Tongue (tissue), 3 donors: ENCODE measurements at places on chromosomes 4 and X. TPM values are rescaled to one million over a fixed set of nuclear protein-coding genes. Genes with fewer than 3 reads are reported as not detected.

GRCh38 chr4:137531168-137531985 lies 917 bp downstream of the PCDH18 start:
- peak; percentile 85 for DNase-seq

GRCh38 chr4:108030332-108030731 lies 40.6 kb downstream of the HADH start:
- peak; percentile 82 for DNase-seq

- DNase-seq, result no peak
Measured at GRCh38 chrX:148728901-148729300, 228.5 kb downstream of the AFF2 start.

The DSPP gene
- not detected for total RNA-seq

DNA sequence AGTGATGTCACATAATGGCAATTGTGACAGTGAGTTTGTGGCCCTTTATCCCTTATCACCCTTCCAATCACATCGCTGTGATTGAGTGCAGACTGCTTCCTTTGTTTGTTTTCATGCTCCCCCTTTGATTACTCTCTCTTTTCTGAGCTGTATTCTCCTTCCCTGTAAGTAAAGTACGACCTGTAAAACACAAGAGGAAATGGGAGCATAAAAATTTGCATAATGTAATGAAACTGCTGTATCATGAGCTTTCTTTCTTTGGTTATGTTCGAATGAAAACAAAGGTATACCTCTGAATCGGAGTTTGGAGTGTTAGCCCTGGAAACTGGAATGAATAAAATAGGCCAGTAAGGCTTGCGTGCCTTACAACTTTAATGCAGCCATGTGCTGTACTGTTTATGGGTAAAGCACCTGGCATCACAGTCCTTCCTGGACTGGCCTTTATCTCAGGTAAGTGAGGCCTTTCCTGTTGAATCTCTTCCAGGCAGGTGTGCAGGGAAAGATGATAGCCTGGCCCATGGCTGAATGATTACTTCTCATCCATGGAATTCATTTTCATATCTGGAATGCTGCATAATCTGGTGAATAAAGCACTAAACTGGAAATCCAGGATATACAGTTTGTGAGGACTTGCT lies 26.6 kb upstream of the HS3ST1 start:
- no peak for DNase-seq

- DNase-seq, result no peak
Measured at GRCh38 chrX:139967300-139967699, 2.0 kb upstream of the CXorf66 start.

The EMD gene
- 23.1 TPM for total RNA-seq

DNA sequence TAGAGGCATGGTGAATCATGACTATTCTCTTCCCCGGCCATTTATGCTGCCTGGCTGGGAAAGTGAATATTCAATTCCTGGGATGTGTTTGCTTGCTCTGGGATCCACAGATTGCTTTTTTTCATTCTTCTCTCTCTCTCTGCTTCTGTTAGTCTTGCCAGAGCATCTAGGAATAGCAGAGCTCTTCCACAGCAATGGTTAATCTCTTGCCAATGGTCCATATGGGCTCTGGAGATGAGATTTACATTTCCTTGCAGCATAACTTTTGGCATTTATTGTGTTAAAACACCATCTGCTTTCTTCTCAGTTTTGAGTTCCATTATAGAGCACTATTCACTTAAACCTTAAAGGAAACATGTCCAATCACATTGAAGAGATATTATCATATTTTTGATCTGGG lies 59.2 kb upstream of the GUCY1A1 start:
- no peak for DNase-seq

DNA sequence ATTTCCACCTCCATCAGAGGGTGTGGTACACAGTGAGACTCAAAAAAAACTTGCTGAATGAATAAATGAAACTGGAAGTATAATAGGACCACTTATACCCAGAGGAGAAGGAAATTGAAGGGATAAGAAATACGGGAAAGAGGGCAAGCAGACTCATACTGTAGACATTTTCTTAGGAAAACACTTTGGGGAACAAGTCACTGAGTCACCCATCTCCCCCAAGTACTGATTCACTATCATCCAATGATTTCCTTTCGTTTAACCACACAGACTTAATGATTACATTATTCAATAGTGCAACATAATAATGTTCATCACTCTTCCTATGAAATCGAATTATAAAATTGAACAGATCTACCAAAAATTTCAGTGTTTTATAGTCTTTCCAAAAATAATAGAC lies 97.1 kb downstream of the LDB2 start:
- no peak for DNase-seq

DNA sequence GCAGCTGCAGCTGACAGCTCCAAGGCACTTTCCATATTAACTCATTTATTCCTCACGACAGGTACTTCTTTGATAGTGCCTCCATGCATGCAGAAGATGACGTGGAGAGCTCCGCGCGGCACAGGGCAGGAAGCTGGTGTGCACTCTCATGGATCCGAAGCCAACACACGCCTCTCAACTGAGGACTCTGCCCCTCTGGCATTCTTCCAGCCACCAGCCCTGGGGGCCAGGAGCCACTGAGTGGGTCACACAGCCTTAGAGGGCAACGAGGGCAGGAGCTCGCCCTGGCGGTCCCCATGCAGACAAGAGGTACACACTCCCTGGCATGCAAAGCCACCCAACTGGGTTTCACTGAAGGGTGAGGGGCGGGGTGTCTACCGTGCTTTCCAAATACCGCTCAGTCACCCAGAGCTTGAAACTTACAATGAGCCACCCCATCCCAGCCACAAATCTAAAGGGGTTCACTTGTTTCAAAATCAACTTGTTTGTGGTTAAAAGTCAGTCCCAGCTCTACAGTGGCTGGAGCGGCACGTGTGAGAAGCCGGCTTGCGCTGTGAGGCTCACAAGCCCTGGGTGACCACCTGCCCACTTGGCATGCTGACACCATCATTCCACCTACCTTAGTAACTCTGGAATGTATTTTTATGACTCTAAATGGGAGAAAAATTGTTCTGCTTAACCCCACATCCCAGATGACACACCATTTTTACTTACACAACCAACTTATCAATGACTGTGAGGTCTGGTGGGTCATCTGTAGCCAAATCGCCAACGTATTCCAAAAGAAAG lies 16.2 kb downstream of the NOP14 start:
- no peak for DNase-seq

DNA sequence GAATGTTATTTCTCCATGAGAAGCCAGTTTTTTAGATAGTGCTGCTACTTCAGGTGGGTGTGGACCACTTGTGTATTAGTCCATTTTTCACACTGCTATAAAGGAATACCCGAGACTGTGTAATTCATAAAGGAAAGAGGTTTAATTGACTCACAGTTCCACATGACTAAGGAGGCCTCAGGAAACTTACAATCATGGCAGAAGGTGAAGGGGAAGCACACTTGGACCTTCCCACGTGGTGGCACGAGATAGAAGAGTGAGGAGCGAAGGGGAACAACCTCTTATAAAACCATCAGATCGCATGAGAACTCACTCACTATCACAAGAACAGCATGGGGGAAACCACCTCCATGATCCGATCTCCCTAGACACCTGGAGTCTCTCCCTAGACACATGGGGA lies 3.4 kb upstream of the PPID start:
- no peak for DNase-seq

The PHKA1 gene
- total RNA-seq, result 16.6 TPM

DNA sequence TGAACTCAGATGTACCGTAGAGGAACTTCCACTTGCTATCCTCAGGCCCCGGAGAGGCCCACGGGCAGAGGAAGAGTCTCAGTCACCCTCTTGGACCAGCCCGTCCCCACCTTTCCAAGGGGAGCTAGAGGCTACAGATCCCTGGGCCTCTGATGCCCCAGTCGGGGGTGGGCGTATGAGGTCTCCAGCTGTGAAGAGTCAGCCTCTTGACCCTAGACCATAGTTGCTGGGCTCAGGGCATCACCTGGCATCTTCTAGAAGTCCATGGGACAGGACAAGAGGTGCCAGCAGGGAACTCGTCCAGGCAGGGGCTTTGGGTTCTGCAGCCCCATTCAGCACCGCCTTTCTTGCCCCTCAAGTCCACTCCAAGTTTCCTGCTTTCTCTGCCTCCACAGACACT lies 11.6 kb downstream of the SASH3 start:
- no peak for DNase-seq

The ETNPPL gene
- not detected for total RNA-seq

The CYP2U1 gene
- total RNA-seq, result 8.8 TPM

- peak; percentile 50 for DNase-seq
Measured at GRCh38 chr4:125750828-125751466, 436.2 kb downstream of the FAT4 start.

- DNase-seq, result peak; percentile 33
Measured at GRCh38 chrX:80578517-80579105, 158.4 kb downstream of the TENT5D start.

- peak; percentile 69 for DNase-seq
Measured at GRCh38 chrX:25755194-25755593, 382.9 kb upstream of the MAGEB18 start.

The RADX gene
- 4.0 TPM for total RNA-seq

The SH3RF1 gene
- 21.8 TPM for total RNA-seq

GRCh38 chr4:134762053-134762452 lies 560.5 kb upstream of the PABPC4L start:
- no peak for DNase-seq

DNA sequence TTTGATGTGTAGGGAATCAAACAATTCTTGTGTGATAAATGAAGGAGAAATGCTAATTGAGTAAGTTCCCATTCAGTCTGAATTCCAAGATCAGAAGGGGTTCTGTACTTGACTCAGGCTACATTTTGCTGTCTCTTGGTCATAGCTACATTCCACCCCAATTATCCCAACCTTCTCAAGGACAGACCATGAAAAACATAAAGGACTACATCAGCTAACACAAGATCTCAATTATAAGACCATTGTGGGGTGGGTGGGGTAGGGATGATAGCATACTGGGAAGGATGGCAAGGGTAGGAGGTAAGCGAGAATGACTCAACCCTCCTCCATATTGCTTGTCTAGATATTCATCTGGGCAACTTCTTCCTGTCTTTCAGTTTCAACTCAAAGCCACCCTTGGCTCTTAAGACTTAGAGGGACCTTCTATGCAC lies 87.4 kb upstream of the ETNPPL start:
- no peak for DNase-seq

DNA sequence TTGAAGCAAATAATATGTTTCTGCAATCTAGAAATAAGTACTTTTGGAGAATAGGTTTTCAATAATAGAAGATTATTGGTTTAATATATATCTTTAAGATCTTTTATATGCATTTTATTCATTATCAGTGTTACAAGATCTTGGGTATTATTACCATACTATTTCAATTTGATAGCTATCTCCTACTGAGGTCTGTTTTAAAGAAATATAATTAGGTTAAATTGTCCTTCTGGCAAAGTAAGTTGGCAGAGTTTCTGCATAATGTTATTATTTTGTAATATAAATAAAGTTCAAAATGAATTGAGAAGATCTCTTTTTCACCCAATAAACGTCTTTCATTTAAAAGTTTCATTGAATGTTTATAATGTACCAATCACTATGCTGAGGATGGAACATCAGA lies 443.7 kb downstream of the FAT4 start:
- DNase-seq, result no peak

The SCD5 gene
- total RNA-seq, result 15.1 TPM

GRCh38 chrX:152733261-152733975 lies at the start of the genes CSAG1 and MAGEA12:
Gene CSAG1 (minus strand): TSS chrX:152733721. CDS start chrX:152732460, 1,261 bp downstream.
Gene MAGEA12 (plus strand): TSS chrX:152733757. CDS start chrX:152736162, 2,405 bp downstream.
- DNase-seq, result no peak

The SRPX gene
- total RNA-seq, result 85.9 TPM

The NEUROG2 gene
- not detected for total RNA-seq

DNA sequence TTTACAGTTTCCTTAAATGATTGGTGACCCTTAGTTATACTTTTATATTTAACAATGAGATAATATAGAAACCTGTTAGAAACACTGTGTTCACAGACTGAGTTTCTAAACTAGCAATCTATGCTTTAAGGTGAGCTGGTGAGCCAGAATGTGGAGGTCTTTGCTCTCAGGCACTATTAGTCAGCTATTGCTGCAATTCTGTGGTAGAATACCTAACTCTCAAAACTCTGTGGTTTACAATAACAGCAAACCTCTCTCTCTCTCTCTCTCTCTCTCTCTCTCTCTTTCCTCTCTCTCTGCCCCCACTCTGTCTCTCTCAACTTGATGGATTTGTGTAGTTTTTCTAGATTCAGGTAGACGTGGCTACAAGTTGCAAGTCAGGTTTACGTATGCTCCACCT lies 17.6 kb upstream of the LCORL start:
- DNase-seq, result no peak

The CENPI gene
- 11.2 TPM for total RNA-seq

The SPANXB1 gene
- total RNA-seq, result not detected

GRCh38 chr4:73663576-73663975 lies 43.3 kb upstream of the RASSF6 start:
- no peak for DNase-seq

DNA sequence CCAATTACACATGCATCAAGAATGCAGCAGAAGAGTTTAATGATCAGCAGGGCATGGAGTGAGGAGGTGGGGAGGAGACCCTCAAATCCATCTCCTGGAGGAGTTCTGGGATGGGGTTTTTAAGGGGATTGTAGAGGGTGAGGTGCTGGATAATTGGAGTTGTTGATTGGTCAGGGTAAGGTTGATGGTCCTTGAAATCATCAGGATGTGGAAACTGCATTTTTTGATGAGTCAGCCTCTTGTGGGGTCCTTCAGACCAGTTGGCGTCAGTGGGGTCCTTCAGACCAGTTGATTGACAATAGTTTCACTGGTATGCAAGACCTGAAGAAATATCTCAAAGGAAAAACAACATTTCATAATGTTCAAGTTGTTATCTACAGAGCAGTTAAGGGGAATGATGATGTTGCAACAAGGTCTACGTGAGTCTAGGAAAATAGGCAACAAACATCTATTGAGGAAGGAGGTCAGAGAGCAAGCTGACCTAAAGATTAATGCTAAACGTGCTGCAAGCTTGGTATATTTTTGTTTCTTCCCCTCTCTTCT lies 88.3 kb downstream of the NRK start:
- DNase-seq, result no peak

- DNase-seq, result no peak
Measured at GRCh38 chr4:102850370-102850769, 18.4 kb upstream of the CISD2 start.

DNA sequence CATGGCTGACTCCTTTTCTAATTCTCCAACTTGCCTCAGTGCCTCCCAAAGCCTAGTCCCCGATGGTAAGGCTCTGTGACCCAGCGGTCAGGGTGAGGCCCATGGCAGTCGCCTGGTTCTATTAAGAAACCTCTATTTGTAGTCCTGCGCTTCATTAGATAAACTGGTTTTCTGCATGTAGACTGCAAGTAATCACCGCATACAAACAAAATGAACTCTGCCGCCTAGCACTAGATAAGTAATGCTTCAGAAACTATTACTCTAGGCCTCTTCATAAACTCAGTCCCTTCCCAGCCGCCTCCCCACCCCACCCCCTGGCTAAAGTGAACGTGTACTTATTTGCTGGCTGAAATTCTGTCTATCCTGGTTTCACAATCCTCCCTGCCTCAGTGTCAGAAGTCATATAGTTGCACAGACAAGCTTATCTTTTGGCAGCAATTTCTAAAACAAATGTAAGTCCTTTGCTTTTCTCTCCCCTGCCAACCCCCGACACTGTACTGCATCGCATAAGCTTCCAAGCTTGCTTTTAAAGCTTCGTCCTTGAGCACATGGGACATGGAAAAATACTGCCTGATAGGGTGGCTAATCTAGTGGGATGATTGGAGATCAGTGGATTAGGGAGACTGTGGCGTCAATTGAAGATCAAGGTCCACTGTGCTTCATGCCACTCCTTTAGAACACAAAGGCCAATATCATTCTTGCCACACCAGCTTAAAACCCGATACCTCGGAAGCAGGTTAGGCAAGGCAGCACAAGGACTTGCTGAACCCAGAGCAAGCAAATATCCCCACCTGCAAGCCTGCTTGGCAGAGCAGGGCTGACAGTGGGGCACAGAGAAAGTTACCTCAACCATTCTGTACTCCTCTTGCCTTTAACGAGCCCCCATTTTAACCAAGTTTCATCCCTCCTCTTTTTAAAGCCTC lies 125.8 kb downstream of the IRF2 start:
- DNase-seq, result no peak

The USP46 gene
- 24.1 TPM for total RNA-seq
